Bronchial epithelial cell (primary cell): ENCODE measurements at places on chromosomes 12 and 14.
A peak's percentile ranks its signal among the peaks of the same experiment; 100 is the strongest.

DNA sequence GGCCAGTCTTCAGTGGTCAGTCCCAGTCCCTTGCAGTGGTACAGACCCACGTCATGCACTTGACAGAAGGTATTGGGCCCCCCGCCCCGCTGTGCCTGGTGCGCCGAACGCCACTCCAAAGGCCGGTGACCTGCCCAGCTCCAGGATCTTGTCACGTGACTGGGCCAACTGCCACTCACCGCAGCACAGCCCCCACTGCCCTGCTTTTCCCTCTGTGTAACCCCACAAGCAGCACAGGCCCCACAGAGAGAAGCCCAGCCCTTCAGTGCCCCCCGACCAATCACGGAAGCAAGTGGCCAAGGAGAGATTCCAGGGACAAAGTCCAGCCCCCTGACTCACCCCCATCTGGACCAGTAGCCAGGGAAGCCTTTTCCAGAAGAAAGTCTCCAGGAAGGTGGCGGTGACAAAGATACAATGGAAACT is 498 bp downstream of the GPR132 start:
- DNase-seq: no peak

DNA sequence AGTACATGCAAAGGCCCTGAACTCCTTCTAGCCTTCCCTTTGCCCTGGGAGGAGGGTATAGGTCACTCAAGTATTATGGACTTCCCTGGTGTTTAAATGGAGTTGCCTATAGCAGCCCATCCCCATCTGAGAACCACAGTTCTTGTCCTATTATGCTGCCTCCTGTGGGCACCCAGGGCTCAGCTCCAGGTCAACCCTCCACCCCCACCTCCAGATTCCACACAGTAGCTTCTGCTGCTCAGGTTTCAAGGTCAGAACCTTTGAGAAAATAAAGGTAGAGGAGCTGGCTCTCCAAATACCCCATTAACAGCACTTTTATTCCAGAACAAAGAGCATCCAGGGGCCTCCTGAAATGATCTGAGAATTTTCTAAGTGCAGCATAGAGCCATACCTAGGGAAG is 57.4 kb downstream of the ACTN1 start:
- no peak for DNase-seq

DNA sequence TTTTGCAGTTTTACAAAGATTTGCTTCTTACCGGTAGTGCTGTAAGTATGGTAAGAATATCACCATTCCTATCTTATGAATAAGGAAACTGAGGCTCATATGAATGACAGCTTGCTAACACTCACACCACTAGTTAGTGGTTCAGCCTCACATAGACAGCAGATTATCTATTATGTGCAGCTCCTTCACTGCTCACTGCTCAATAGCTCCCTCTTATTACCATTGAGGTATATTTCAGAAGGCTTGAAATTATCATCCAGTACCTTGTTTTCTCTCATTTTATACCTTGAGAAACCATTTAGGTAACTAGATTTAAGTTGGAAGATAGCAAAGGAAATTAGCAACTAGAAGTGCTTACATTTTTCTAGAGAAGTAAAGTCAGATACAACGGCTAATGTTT is 15.5 kb downstream of the RIC8B start:
- DNase-seq: peak; percentile 19

GRCh38 chr12:120352117-120352516 is 16.8 kb downstream of the MSI1 start:
- DNase-seq: peak; percentile 34

DNA sequence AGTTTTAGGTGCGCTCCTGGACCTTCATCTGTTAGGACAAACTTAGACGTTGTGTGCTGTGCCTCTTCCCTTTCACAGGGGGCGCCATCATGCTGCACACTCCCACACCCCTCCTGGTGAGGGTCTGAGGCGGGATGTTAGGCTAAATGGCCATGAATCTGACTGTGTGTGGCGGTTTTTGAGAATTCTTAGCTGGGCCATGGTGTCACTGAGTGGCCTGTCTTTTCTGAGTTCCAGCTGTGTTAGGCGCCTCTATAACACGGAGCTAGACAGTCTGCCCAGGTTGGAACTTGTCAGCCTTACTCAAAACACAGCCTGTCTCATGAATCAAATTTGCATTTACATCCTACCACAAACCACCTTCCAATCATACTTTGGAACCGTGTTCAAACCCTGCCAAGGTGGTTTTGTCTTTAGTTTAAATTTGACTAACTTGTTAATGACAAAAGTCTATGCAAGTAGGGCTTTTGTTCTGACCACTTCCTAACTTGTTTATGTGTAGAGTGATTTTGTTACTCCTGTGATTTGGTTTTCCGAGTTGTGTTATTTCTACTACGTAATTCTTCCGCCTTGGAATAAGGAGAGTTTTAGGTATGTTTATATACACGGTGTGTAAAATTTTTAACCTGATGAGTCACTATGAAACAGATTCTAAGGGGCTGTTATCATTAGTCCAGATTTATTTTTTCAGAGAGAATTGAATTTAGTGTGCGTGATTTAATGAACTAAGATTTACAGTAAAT is 19.6 kb downstream of the ACVR1B start:
- peak; percentile 88 for DNase-seq

DNA sequence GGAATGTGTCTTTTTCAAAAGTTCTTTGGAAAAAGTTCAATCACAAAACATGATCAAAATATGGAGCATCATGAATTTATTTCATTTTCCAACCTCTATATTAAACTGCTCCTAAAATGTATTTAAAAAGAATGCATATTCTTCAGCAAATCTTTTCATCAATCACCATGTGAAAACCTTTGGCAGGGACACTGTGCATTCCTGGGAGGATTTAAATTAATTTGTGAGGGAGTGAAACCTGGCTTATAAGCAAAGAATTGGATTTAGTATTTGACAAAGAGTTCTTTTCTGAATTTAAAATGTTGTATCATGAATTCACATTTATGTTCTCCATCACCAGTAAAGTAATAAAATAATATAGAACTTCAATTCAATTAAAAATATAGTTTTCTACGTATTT is 38.2 kb downstream of the PAWR start:
- no peak for DNase-seq
